Large intestine (tissue), 12 donors: ENCODE measurements at places on chromosomes 6 and 20. TPM values are rescaled to one million over a fixed set of nuclear protein-coding genes. Genes with fewer than 3 reads are reported as not detected.

The RANBP9 gene
- polyA plus RNA-seq, result 27.8 TPM

- no peak for DNase-seq
Measured at GRCh38 chr6:33007831-33008400, 1.5 kb downstream of the HLA-DOA start.

DNA sequence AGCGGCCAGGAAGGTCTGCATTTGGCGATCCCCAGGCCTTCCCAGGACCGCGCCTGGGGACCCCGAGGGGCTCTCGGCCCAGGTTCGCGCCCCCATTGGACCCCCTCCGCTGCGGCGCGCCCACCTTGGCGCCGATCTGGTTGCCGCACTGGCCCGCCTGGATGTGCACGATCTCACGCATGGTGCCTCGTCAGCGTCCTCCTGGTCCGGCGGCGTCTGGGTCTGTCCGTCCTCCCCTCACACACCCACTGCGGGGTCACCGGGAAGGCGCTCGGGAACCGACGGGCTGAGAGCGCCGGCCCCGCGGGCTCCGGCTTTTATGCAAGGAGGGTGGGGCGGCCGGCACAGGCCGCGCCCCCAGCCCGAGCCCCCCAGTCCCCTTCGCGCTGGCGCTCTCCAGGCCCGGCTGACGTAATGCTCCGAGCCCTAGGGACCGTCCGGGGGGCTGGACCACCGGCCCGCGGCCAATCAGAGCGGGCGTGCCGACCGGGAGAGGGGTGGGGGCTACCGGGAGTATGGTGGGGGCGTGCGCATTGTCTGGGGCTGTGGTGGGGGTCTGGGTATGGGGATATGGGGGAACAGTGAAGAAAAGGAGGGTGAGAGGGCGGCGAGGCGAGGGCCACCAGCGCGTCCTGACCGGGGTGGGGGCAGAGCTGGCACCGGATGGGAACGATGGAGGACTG is at the start of gene TUBB2B:
Gene TUBB2B, minus strand, starts transcription at position 291 of the 683 bp plus-strand sequence. Its CDS starts 110 bp downstream, at position 181.
- peak; percentile 57 for DNase-seq

DNA sequence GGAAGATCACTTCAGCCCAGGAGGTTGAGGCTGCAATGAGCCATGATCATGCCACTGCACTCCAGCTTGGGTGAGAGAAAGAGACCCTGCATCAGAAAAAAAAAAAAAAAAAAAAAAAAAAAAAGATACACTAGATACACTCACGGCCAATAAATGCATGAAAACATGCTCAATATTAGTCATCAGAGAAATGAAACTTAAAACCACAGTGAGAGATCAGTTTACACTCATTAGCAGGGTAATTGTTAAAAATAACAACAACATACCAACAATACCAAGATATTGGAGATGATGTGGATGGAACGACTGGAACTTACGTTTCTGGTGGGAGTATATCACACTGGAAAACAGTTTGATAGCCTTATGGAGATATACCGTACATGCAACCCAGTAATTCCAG is 29.9 kb downstream of the HS3ST5 start:
- DNase-seq, result no peak

DNA sequence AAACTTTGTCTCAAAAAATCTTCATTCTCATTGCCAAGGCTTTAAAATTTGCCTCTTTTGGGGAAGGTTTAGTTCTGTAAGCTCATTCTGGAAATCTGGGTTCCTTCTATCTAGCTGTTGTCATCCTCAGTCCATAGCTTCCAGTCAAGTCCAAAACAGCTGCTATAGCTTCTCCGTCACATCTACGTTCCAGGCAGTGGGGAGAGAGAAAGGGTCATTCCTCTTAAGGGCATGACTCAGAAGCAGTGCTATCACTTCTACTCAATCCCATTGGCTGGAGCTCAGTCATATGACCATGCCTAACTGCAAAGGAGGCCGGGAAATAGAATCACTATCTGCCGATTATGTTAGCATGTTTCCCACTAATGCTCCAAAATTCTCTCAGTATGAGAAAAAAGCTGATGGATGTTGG is 141.4 kb upstream of the PTPN1 start:
- peak; percentile 58 for DNase-seq

GRCh38 chr6:111676383-111676782 is 70.7 kb upstream of the TRAF3IP2 start:
- DNase-seq, result peak; percentile 85
